Renal cortical epithelial cell (primary cell): ENCODE measurements at places on chromosomes 1 and 21.

DNA sequence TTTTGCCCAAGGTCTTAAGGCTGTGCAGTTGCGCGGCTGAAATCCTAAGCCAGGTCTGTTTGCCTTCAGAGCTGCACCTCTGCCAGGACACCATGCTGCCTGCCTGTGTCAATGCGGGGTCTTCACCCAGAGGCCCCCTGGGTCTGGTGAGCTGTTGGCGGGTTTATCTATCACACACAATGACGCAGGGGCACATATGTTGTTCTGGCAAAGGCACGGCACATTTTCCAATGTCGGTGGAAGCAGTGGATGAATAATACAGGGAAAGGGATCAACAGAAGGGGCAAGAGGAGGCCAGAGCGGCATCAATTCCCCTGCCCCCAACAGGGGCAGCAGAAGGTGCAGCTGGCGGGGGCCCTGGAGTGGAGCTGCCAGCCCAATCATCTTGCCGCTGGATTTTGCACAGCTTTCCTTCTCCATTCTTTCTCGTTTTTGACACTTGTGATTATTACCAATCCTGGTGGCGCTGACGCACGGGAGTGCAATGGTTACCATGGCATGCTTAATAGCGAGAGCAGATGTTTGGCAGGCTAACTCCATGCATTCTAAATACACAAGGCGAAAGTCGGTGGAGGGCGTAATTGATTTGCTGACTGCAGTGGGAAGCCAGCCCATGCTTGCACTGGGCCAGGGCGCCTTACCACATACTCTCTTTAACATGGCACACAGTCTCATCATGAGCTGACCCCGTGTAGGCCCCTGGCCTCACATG, 45.8 kb upstream of the CYP2J2 start:
- no peak for DNase-seq

- DNase-seq, result no peak
Measured at GRCh38 chr1:176987016-176987415, 177.5 kb downstream of the ASTN1 start.

- DNase-seq, result no peak
Measured at GRCh38 chr1:24338447-24338846, 19.3 kb downstream of the GRHL3 start.

DNA sequence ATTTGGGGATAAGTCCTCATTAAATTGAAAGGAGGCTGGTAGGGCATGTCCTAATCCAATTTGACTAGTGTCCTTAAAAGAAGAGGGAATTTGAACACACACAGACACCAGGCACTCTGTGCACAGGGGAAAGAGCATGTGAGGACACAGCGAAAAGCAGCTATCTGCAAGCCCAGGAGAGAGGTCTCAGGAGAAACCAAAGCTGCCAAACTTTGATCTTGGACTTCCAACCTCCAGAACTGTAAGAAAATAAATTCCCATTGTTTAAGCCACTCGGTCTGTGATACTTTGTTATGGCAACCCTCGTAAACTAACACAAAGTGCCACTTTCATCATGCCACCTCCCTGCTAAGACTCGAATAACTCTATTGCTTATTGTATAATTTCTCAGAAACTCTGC, 13.8 kb downstream of the PLA2G4A start:
- no peak for DNase-seq

GRCh38 chr1:204065174-204065985, 7.5 kb upstream of the SOX13 start:
- no peak for DNase-seq

GRCh38 chr21:26539566-26539965, 33.5 kb downstream of the CYYR1 start:
- no peak for DNase-seq
